ENCODE measurements at places on chromosomes 16 and 17.

DNA sequence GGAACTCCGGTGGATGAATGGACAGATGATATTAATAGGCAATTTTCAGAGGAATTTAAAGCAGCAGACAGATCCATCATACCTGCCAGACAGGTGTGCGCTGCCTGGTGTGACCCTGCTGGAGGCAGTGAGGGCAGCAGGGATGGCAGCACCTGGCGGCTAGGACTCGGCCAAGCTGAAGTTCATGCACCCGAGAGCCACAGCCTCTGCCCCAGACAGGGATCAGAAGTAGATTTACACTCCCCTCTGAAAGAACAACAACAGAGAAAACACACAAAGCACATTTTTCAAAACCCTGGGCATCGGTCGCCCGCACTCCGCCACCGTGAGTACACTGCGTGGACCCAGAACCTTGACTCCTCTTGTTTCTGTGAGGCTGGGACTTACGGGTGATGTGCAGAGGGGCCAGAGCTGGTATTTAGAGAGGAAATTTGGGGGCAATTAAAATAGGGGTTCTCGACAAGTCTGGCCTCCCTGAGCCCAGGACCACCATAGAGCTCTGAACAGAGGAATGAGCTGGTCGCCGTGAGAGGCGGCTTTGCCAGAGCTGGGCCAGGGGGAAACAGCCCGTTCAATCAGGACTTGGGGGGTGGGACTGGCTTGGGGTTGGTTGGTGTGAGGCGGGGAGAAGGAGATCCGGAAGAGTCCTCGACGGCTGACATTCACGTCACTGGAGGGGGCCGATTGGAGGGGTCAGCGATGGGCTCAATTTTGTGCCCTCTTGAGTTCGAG is 101.0 kb downstream of the METRNL start:
- DNase-seq, result no peak

- no peak for DNase-seq
Measured at GRCh38 chr17:48601539-48602425, 3.0 kb downstream of the HOXB6 start.

- no peak for DNase-seq
Measured at GRCh38 chr16:85378145-85379040, 234.7 kb upstream of the GSE1 start.

DNA sequence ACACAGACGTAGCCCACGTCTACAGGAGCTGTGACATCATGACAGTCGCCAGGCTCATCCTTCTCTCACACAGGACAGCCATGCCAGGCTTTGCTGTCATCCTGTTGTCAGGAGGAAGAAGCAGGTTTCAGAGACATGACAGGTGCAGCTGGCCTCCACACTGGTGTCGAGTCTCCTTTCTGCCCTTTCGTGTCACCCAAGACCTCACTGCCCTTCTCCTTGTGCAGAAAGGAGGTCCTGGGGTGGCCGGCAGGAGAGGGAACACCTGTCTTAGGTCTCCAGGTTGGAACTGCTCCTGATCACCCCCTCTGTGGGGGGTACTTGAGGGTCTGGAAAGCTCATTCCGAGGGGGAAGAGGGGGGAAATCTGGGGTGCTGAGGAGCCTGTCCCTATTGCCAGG is 41.6 kb upstream of the IRF8 start:
- DNase-seq, result no peak

DNA sequence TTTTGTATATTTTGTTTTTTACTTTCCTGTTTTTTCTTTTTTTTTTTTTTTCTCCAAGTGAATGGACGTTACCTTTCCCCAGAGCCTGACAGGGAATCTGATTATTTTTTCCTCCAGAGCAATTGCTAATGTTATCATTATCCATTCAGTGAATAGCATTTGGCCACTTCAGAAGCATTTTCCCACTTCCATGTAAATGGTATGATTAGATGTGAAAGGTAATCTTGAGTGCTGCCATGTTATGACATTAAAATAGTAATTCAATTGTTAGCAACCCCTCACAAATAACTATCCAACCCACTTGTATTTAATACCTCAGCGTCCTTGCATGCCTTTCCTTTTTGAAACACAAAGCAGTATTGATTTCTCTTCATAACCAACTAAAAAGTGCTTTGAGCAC is 1243.8 kb downstream of the CDH8 start:
- DNase-seq, result no peak

DNA sequence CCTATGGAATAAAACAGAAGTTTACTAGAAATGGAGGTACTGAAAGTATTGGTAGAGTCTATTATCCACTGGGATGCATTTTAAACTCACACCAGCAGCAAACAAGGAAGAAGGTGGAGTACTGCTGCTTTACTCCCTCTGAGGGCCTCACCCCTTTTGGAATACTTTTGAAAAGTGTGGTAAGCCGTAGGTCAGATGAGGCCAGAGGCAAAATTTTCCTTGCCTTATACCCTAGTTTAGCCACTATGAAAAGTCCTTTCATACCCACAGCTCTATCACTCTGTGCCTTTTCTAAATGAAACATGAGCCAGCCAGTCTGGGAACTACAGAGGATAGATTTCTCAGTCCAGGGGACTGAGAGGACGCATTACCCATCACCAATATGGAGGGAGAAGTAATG is 14.0 kb downstream of the GDE1 start:
- DNase-seq, result no peak

DNA sequence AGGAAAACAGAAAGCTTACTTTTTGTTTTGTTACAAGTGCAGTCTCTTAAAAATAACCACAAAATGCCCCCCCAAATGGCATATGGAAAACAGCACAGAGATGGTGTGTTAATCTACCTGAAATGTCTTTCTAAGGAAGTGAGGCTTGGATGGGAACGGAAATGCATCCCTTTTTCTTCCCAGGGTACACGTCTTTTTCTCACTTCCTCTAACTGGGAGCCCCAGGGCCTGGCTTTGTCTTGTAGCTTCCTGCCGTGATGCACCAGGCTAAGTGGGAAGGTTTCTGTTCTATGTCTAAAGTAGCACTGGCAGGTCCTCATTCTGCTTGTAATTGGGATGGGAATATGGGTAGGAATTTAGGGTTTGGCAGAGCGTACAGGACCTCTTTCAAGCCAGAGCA is 52.5 kb upstream of the CACNG3 start:
- no peak for DNase-seq

DNA sequence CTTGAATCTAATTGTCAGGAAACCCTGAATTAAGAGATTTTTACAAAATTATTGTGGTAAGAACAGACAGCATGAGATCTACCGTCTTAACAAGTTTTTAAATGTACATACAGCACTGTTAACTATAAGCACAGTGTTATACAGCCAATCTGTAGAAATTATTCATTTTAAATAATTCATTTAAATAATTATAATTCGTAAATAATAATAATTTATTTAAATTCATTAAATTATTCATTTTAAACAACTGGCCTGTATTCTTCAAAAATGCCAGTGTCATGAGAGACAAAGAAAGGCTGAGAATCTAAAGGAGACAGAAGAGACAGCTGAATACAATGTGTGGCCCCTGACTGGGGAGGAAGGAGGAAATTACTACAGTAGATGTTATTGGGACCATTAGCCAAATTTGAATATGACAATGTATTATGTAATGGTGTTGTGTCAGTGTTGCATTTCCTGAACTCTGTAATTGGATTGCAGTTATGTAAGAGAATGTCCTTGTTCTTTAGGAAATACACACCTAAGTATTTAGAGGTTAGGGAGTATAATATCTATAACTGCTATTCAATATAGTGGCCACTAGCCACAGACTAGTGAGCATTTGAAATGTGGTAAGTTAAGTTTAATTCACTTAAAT is 2.3 kb downstream of the RSAD1 start:
- no peak for DNase-seq

DNA sequence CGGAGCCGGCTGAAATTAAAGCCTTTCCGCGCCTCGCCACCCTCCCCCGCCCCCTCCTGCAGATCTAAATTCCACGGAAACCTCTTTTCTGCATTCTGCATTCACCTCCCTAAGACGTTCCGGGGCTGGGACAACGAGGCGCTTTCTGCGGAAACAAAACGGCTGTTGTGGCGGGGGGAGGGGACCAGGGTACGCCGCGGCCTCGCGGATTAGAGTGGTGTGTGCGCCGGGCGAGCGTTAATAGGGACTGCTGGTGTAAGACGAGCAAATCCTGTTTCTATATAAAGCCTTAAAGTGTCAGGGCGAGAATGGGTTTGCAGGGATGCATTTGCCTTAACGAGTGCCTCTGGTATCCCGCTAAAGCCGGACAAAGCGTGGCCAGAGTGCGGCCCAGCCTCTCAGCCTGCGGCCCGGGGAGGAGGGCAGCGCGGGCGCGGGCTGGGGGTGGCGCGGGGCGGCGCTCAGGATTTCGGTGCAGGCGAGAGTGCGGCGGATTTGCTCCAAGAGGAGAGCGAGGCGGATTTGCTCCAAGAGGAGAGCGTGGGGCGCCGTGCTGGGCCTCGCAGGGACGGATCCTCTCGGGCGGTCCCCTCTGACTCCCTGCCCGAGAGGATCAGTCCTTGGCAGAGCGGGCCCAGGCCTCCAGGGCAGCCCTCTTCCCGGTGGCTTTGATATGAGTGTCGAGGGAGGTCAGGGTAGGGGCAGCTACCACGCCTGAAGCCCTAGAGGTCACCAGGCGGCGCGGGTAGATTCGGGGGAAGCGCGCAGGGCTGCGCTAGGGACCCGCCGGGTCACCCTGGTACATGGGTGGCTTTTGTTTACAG is 5.1 kb downstream of the BAHCC1 start:
- no peak for DNase-seq
